ENCODE measurements at places on chromosomes 12 and 14.

- no peak for DNase-seq
These were observed 54.3 kb downstream of the CCDC85C start for GRCh38 chr14:99549684-99550083.

GRCh38 chr12:120356567-120357030 is 12.4 kb downstream of the MSI1 start:
- peak; percentile 96 for DNase-seq

DNA sequence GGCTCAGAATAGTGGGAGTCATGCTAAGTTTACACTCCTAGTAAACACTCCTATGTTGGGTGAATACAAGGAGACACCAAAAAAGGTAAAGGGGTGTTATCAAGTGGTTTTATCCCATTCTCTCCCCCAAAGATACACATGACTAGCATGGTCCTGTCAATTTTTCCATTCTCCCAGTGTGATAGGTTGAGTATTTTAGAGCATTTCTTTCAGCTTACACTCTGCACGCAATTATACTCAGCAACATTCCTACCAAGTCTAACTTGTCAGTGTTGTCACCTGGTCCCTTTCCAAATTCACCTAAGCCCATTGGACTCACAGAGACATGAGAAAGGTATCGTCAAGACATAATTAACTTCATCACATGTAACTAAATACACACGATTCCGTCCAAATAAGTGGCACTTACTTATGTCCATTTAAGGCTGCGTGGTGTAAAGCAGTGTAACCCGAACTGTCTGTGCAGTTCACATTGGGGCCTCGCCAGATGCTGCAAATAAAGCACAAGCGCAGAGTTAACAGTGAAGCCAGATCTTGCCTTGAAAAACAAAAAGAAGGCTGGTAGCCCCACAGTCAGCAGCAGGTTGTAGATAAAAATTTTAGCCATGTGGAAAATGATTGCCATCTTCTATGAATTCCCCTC is 159.7 kb downstream of the ANKS1B start:
- DNase-seq, result no peak

- peak; percentile 76 for DNase-seq
These were observed 2.9 kb upstream of the EPYC start for GRCh38 chr12:91007531-91008290.

DNA sequence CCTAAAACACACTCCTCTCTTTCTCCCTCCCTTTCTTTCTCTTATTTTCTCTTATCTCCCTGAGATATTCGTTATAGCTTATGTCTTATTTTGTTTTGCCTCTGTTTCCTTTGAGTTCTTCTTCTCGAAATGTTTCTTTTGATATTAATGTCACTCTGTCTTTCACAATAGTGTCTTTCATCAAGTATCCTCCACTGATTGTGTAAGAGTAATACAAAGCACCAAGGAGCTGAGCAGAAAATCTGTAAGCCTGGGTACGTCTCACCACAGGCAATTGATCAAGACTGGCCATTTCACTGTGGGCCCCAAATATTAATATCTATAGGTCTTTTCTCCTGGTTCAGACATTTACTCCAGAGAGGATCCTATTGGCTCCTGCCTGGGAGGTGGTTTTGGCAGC is 4.8 kb upstream of the LYZ start:
- no peak for DNase-seq

DNA sequence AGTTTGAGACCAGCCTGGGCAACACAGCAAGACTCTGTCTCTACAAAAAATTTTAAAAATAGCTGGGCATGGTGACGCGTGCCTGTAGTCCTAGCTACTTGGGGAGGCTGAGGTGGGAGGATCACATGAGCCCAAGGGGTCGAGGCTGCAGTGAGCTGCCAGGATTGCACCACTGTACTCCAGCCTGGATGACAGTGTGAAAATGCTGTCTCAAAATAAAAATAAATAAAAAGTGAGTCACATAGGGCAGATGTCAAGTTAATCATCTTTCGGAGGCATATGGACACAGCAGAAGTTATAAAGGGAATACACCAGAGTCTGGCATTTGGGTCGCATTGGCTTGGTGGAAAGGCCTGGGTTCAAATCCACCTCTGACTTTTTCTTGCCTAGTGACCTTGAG is 92.7 kb downstream of the PHETA1 start:
- no peak for DNase-seq

DNA sequence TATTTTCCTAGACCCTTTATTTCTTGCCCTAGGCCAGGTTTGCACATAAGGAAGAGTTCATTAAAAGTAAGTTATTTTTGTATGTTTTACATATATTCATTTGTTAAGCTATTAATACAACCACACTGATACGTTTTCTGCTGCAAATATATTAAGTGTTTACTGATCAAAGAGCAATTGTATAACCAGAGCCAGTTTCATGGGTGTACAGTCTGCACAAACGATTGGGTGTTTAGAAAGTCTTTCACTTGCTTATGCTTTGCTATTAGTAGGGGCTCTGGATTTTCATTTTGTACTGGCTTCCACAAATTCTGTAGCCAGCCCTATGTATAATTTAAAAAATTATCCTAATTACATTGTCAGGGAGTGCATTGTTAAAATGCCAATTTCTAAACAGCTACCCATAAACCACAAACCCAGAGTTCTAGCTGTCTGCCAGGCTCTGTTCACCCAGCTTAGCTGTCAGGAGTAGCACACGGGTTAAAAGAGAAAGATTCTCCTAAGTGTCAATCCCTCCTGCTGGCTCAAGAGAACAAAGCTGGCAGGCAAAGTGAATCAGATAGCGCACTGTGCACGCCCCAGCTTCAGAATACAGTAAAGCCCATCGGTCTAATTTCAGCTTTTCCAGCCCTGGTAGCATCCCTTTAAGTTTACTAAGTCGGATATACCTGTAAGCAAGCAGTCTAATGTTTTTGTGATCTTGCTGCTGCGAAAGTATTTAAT is 151.0 kb upstream of the LMO3 start:
- DNase-seq, result no peak

GRCh38 chr12:9244894-9245293 is 36.7 kb upstream of the PZP start:
- no peak for DNase-seq

GRCh38 chr12:113601656-113602263 is 130.1 kb upstream of the LHX5 start:
- DNase-seq, result no peak

DNA sequence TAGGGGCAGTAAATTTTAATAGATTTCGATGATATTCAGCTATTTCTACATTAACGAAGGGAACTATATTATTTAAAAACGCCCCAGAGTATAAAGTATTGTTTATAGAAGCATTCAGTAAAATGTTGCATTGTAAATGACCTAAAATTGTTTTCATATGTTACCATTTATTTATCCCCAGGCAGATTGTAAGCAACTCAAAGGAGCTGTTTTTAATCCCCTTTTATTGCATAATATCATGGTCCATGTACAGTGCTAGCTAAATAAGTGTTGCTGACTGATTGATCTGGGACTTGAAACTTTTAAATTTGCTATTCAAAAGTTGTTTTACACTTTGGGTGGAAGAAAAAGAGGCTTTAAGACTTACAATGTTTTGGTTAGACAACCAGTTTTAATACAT is 199.0 kb upstream of the SLC38A2 start:
- no peak for DNase-seq

DNA sequence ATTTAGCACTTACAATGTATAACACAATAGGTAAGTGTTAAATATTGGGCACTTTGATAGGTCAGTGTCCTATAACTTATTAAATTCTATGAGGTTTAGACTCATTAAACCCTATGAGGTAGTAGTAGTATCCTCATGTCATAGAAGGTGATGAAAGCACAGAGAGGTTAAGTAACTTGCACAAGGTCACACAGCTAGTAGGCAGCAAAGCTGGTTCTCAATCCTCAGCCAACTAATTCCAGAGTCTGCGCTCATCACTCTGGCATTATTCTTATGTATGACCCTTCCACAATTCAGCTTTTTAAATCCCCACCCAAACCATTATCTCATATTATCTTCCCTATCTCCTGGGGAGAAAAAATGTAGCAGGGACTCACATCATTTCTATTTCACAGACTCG is 141.1 kb downstream of the KSR2 start:
- no peak for DNase-seq

DNA sequence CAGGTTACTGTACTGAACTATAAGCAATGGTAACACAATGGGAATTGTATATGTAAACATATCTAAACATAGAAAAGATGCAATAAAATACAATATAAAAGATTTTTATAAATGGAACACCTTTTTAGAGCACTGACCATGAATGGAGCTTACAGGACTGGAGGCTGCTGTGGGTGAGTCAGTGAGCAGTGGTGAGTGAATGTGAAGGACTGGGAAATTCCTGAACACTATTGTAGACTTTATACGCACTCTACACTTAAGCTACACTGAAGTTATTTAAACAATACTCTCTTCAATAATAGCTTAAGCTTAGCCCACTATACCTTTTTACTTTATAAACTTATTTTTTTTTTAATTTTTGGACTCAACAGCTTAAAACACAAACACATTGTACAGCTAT is 313.5 kb downstream of the KCNC2 start:
- DNase-seq, result no peak
